ENCODE measurements at places on chromosomes 16 and 17.
A peak's percentile ranks its signal among the peaks of the same experiment; 100 is the strongest.

DNA sequence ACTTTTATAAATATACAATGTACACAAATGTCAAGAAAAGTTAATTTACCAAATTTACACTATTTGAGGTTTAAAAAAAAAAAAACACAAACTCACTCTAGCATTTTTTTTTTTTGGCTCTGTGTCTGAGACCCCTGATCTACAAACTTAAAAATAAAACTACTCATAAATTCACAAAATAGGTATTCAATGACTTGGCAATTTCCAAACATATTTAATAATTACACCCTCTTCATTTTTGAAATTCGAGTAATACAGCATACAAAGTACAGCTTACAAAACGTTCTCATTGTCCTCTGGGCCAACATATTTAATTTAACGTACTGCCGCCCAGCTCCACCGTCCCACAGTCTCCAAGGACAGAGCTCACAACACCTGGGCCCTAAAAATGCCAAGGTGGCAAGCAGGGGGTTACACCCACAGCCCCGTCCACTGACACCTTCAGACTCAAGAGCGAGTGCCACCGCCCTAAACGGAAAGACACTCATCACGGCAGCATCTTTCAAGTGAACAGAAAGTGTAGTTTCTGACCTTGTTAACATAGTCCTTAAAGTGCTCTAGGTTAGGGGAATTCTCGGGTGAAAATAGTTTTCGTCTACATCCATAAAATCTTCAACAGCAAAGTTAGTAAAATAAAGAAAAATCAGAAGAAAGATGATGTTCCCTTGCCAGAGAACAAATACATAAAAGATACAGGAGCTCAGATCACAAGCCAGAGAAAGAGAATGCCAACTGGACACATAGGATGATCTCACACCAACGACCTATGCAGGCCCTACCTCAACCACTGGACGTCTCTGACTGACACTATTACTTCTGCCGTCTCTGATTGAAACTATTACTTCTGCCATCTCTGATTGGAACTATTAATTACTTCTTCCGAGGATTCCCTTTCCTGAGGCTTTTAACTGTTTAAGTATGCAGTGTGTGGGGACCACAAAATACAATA lies 4.2 kb downstream of the ADCY9 start:
- DNase-seq, result no peak

- DNase-seq, result no peak
Observed at GRCh38 chr17:61759362-61759761, 104.0 kb downstream of the BRIP1 start.

- no peak for DNase-seq
Observed at GRCh38 chr17:3880983-3881382, 11.9 kb downstream of the CAMKK1 start.

GRCh38 chr17:66892246-66892645 lies 57.3 kb downstream of the CACNG5 start:
- no peak for DNase-seq

DNA sequence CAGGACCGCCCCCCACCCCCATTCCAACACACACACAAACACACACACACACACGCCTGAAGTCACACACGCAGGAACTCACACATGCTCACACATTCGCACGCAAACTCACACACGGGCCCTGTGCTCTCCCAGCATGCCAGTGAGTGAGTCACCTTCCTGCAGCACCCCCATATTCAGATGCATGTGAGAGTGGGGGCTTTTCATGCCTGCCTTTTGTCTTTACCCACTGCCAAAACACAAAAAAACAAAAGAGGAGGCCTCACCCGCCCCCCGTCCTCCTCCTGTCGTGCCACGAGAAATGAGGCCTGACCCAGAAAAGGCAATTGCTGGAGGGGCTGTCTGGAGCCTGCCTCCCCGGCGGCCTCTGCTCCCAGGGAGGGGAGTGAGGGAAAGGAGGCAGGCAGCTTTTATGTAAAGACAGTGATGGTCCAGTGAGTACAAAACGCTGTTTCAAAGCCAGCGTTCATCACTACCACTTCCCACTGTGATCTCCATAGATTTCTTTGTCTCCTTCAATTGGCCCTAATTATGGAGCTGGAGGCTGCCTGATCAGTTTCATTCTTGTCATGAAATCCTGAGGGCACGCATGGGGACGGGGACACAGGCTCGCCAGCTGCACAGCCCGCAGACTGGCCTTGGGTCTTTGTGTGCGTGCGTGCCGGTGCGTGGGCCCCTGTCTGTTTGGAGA lies 29.5 kb upstream of the GSE1 start:
- peak; percentile 81 for DNase-seq

- DNase-seq, result no peak
Observed at GRCh38 chr16:57618296-57619132, 9.9 kb upstream of the ADGRG1 start.

Measured in NCI-H2081 treated with DMSO at 0.1 percent for 48 hours (cell line).